Thyroid gland (tissue), 4 donors: ENCODE measurements at places on chromosomes 3 and 15. TPM values are rescaled to one million over a fixed set of nuclear protein-coding genes. Genes with fewer than 3 reads are reported as not detected.

- no peak for DNase-seq
- H3K4me1 ChIP-seq: no peaks in the 10 kb centered on the region
- no peak within 1 kb of the TSS for H3K27ac ChIP-seq
- H3K27me3 ChIP-seq: no peaks in the 10 kb centered on the region
Measured at GRCh38 chr15:74812533-74812932, at the start of gene LMAN1L. LMAN1L (plus strand) TSS chr15:74812835; CDS start chr15:74812855, 20 bp downstream.

The CHRFAM7A gene
- 36.0 TPM for total RNA-seq

DNA sequence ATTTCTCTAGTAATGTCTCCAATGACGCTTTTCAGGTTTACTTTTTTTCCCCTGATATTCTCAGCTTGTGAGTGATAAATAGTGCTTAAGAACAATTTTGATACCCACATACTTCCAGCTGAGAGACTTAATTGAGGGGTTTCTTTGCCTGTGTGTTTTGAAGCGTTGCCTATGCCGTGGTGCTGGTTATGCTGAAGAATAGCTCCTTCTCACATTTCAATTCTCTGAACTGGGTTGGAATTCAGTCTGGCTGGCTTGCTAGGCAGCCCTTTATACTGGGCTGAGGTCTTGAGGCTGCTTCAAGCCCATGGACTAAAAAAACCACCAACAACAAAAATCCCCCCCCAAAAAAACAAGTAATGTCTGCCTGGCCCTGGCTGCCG, 87.4 kb downstream of the CHST2 start:
- H3K27me3 ChIP-seq: no peaks in the 10 kb centered on the region
- DNase-seq: no peak
- peaks cover 36% of the 10 kb centered on the region for H3K4me1 ChIP-seq
- H3K36me3 ChIP-seq: no peaks in the 10 kb centered on the region

DNA sequence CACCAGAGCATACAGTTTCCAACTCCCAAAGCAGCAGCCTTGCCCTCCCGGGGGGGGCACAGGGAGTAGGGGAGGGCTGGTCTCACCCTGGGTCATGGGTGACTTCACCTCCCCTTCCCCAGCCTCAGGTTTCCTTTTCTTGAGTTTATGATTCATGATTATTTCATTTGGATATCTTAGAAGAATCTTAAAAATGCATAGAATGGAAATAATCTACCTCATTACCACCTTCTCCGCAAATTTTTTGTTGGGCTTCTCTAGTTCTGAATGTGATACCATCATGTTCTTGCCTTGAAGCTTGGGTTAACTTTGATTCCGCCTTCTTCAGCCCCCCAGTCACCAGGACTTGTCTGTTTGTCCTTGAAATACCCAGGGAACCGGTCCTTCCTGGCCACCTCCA, 148.8 kb upstream of the ROPN1 start:
- no peak overlapping the region for H3K4me3 ChIP-seq
- no peaks in the 10 kb centered on the region for H3K27me3 ChIP-seq
- H3K27ac ChIP-seq: no peak overlapping the region
- H3K36me3 ChIP-seq: no peaks in the 10 kb centered on the region

- H3K4me3 ChIP-seq: no peak overlapping the region
- H3K27me3 ChIP-seq: no peaks in the 10 kb centered on the region
- no peaks in the 10 kb centered on the region for H3K36me3 ChIP-seq
- H3K27ac ChIP-seq: peak overlapping the region; percentile 5
Measured at GRCh38 chr15:41932511-41933289, 38.8 kb upstream of the SPTBN5 start.

The ARPP21 gene
- not detected for total RNA-seq

DNA sequence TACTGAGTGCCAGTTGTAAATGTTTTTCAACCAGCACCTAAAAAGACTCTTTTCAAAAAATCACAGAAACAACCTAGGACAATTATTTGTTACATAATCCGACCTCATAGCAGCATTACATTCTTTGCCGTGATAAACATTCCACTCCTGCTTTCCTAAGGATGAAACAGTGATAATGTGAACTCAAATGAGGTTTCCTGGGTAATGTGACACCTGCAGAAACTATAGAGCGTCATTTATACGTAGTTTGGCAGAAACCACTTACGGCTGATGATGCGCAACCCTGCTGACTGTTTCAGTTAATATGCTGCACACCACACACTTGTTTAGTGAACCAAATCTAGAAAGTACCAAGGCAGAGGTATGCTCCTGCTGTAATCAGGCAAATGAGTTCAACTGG, 55.8 kb downstream of the SEMA6D start:
- no peaks in the 10 kb centered on the region for H3K27me3 ChIP-seq
- no peak overlapping the region for H3K27ac ChIP-seq
- H3K36me3 ChIP-seq: peaks cover 4% of the 10 kb centered on the region
- DNase-seq: no peak
- no peaks in the 10 kb centered on the region for H3K4me1 ChIP-seq
- H3K4me3 ChIP-seq: no peak overlapping the region

GRCh38 chr15:40875991-40876730, 2.1 kb upstream of the RHOV start:
- no peaks in the 10 kb centered on the region for H3K27me3 ChIP-seq
- H3K4me1 ChIP-seq: peaks cover 13% of the 10 kb centered on the region
- H3K4me3 ChIP-seq: no peak overlapping the region
- DNase-seq: no peak
- H3K27ac ChIP-seq: no peak overlapping the region

DNA sequence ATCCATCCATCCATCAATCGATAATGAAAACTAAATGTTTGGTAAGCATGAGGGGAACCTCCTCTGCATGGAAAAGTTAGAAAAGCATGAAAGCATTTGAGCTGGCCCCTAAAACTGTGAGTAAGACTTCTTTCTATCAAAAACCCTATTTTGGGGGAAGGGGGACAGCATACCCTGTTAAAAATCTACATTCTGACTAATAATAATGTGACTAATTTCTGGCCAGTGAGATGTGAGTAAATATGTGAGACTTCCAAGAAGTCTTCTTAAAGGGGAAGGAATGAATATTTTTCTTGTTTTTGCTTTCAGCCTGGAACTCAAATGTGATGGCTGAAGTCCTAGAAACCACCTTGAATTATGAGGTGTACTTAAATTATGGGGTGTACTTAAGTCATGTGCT, 54.9 kb downstream of the C3orf85 start:
- H3K36me3 ChIP-seq: no peaks in the 10 kb centered on the region
- H3K4me3 ChIP-seq: no peak overlapping the region
- no peaks in the 10 kb centered on the region for H3K4me1 ChIP-seq
- no peak for DNase-seq

DNA sequence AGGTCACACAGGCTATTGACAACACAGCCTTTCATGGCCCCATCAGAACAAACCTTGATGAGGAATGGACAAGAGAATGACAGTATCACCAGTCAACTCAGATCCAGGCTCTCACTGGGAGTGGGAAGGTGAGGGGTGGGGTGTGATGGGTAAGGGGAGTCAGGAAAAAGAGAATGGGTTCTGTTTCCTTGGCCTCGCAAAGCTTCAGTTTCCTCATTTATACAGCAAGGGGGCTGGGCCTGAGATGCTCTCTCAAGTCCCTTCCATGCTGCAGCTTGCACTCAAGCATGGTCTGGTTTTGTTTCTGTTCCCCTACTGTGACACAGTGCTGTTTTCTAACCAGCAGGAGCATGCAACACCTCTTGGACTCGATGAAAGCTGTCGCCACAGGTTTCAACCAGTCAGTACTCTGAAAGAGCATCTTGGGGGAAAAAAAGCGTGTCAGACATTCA, 65.7 kb upstream of the IL12A start:
- H3K27ac ChIP-seq: no peak overlapping the region
- no peaks in the 10 kb centered on the region for H3K27me3 ChIP-seq
- no peak overlapping the region for H3K4me3 ChIP-seq
- DNase-seq: no peak
- no peaks in the 10 kb centered on the region for H3K36me3 ChIP-seq

GRCh38 chr3:38590521-38590920, 59.0 kb downstream of the SCN5A start:
- no peaks in the 10 kb centered on the region for H3K27me3 ChIP-seq
- no peak overlapping the region for H3K4me3 ChIP-seq
- H3K36me3 ChIP-seq: no peaks in the 10 kb centered on the region

The GP9 gene
- total RNA-seq: not detected

GRCh38 chr3:11371747-11372146, 99.5 kb downstream of the ATG7 start:
- H3K4me3 ChIP-seq: no peak overlapping the region
- H3K27me3 ChIP-seq: no peaks in the 10 kb centered on the region
- DNase-seq: no peak

DNA sequence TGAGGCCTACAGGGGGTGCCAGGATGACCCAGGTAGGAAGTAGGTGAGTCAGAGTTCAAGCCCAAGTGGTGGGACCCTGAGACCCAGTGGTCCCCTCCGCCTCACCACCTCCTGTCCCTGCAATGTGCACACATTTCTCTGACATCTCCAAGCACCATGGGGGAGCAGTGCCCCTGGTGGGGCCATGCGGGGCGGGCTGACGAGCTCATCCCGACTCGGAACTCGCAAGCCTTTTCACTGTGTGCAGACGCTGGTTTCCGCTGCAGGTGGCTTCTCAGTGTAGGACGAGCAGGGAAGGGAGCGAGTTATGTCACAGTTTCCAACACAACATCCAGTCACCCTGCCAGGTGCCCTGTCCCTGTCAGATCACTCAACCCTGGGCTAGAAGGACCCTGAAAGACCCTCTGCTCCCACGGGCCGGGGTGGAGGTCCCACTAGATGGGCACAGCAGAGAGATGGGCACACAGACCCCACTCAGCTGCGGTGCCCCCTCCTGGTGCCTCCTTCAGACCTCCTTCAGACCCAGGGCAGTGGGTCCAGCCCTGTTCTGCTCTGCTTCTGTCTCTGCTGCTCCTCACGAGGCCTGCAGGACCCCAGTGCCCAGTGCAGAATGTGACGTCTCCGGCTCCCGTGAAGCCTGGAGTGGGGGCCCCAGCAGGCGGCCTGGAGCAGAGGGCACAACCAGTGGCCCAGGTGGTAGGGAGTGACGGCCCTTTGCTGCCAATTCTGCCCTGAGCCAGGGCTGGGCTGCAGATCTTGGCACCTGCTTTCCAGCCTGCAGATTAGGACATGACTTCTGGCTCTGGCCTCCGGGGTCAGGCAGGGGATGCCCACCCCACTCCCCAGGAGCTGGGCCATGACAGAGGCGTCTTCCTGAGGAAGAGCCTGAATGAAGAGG, 102.0 kb upstream of the RPL32 start:
- no peaks in the 10 kb centered on the region for H3K27me3 ChIP-seq
- H3K4me1 ChIP-seq: peaks cover 46% of the 10 kb centered on the region
- no peak for DNase-seq
- H3K4me3 ChIP-seq: no peak overlapping the region

DNA sequence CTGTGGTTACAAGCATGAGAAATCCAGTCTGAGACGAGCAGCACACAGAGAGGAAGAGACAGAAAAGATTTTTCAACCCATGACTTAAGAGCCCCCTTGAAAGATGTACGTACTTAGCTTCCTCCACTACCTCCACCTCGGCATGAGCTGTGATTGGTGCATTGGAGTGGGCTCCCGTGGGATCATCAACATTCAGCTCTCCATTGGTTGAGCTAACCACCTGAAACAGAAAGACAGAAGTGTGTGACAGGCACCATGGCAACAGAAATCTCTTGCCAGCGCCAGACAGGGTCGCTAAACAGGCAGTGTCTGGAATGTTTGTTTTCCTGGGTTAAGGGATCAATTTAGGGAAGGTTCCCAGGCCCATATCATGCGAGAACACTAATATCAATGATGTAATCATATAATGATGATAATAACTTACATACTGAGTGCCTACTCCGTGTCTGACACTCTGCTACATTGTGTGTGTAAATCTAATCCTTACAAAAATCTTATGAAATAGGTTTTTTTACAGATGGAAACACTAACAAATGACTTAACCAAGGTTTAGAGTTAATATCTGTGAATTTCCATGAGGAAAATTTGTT, 17.5 kb upstream of the PPIB start:
- no peak overlapping the region for H3K4me3 ChIP-seq
- H3K36me3 ChIP-seq: no peaks in the 10 kb centered on the region
- H3K4me1 ChIP-seq: peaks cover 6% of the 10 kb centered on the region
- peak overlapping the region; percentile 28 for H3K27ac ChIP-seq
- peak; percentile 69 for DNase-seq

GRCh38 chr3:182331341-182331740, 462.0 kb upstream of the ATP11B start:
- H3K27ac ChIP-seq: no peak overlapping the region
- DNase-seq: no peak
- no peaks in the 10 kb centered on the region for H3K36me3 ChIP-seq
- H3K4me3 ChIP-seq: no peak overlapping the region

GRCh38 chr3:170037463-170038433, at the start of gene GPR160:
GPR160 (plus strand) TSS chr3:170037995; CDS start chr3:170083973, 45,978 bp downstream.
- no peak within 1 kb of the TSS for H3K27ac ChIP-seq
- peak within 1 kb of the TSS; percentile 7 for H3K4me3 ChIP-seq
- DNase-seq: peak; percentile 87
- H3K4me1 ChIP-seq: peaks cover 8% of the 10 kb centered on the region
- no peaks in the 10 kb centered on the region for H3K36me3 ChIP-seq

The SUMF1 gene
- total RNA-seq: 68.9 TPM

DNA sequence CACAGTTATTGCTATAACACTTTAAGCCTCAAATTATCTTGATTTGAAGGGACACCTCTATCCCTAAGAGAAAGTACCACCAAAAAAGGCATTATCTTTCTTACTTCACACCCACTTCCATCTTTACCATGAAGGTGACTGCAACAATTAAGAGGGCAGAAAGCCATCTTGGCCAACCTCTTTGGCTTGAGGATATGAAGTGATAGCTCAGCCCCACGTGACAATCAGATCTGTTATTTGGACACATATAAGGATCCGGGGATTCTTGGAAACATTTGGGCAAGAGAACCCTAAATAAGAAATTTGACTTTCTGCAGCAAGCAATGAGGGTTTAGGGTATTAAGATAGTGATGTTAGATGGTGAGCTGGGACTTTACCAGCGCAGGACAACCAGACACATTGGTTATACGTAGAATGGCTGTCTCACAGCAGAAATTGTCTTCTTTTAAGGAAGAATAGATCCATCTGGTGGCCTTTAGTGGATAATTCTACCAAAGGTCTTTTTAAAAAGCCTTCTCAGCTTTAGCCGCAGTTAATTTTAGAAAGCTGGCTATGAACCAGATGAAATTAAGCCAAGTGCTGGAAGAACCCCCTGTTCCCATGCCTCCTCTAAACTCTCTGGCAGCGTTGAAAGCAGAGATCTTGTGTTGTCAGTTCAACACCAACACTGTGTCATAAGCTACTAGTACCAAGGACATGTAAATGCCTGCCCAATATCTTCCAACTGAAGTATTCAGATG, 12.3 kb downstream of the HCLS1 start:
- DNase-seq: no peak
- H3K4me3 ChIP-seq: no peak overlapping the region

- no peak overlapping the region for H3K4me3 ChIP-seq
- no peak overlapping the region for H3K27ac ChIP-seq
- no peaks in the 10 kb centered on the region for H3K36me3 ChIP-seq
- DNase-seq: no peak
- H3K4me1 ChIP-seq: no peaks in the 10 kb centered on the region
- H3K27me3 ChIP-seq: no peaks in the 10 kb centered on the region
Measured at GRCh38 chr15:27768732-27769475, 330.2 kb downstream of the OCA2 start.

The AGTR1 gene
- 19.5 TPM for total RNA-seq
